ENCODE measurements at places on chromosomes 7 and 10.

- no peak for DNase-seq
Measured at GRCh38 chr7:122273117-122273516, 31.4 kb downstream of the FEZF1 start.

GRCh38 chr7:28290496-28290895 lies 109.9 kb upstream of the JAZF1 start:
- no peak for DNase-seq

DNA sequence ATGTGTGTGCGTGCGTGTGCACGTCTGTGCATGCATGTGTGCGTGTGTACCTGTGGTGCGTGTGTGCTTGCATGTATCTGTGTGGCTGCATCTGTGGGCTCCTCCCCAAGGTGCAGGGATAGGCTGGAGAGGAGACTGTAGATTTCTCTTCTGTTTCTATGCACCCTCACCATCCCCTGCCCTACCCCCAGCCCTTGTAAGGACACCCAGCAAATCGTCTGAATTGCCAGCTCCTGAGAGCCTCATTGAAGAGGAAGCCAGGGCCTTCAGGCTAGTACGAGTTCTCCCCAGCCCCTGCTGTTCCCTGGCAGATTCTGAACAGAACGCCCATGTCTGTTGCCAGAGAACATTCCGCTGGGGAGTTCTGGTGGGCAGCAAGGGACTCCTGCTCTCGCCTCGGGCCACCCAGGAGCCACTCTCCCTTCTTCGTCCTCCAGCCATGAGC lies 17.0 kb upstream of the TRIM8 start:
- no peak for DNase-seq

GRCh38 chr10:10699427-10699826 lies 318.2 kb upstream of the CELF2 start:
- no peak for DNase-seq

DNA sequence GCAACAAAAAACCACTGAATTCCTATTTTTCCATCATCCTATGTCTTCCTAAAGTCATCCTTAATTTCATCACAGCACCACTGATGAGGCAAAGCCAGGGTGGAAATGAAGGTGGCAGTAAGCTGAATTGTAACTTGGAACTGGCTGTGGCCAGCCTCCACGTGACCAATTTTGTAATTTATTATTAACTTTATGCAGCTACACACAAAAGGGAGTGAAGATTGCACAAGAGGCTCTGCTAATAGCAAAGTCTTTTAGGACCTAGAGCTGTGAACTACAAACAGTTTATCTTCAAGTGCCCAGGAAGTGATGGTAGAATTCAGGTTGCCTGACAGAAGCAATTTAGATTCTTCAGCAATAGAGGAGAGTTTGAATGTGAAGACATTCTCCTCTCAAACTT lies 176.4 kb downstream of the CCDC71L start:
- DNase-seq: no peak

GRCh38 chr7:87886875-87887274 lies 10.6 kb downstream of the DBF4 start:
- DNase-seq: no peak

DNA sequence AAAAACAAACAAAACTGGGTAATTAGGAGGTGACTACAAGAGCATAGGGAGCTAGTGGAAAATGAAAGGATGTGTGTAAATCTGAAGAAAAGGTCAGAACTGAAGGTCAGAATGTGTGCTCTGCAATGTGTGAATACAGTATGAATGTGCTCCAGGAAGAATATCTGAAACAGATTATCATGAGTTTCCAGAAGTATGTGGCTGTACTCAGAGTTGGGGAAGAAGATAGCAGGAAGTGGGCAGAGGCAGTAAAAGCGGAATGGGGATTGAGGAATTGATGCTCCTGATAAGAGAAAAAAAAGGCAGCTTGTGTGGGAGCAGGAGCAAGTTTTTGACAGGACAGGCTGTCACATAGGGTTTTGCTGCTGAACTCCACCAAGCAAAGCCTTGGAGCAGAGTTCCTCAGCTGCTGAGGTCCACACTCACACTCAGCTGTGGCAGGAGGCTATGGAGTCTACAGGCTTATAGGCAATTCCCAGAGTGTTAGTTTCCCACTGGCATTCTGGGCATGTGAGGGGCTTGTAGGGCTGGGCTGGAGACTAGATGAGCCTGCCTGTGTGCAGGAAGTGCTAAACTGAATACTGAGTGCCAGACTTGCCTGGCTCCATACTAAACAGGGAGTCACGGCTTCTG lies 22.9 kb downstream of the H2AZ2 start:
- DNase-seq: no peak

GRCh38 chr7:149846436-149847046 lies 8.4 kb downstream of the ZNF862 start:
- DNase-seq: no peak

- no peak for DNase-seq
Measured at GRCh38 chr10:66307826-66308225, 618.0 kb upstream of the LRRTM3 start.
